Bronchial epithelial cell (primary cell): ENCODE measurements at places on chromosomes 1 and 21. TPM values are rescaled to one million over a fixed set of nuclear protein-coding genes. Genes with fewer than 3 reads are reported as not detected.

The GBP7 gene
- total RNA-seq, result not detected in 2 replicates

The GCSAML gene
- not detected in 2 replicates for total RNA-seq

The DMRTA2 gene
- total RNA-seq, result 4.2 and 7.4 TPM in 2 replicates

The JAM2 gene
- under 0.01 TPM in 1 of 2 replicates, not detected in the other for total RNA-seq

The FCRLB gene
- total RNA-seq, result 0.26 and 1.0 TPM in 2 replicates

The B3GALT5 gene
- under 0.01 and 0.90 TPM in 2 replicates for total RNA-seq

The SPRR2D gene
- 2.4 and 15.6 TPM in 2 replicates for total RNA-seq

The IL20 gene
- 0.53 TPM in 1 of 2 replicates, not detected in the other for total RNA-seq

The MORC3 gene
- total RNA-seq, result 54.7 and 60.8 TPM in 2 replicates

The BRINP3 gene
- not detected in 2 replicates for total RNA-seq

The PPIAL4G gene
- total RNA-seq, result not detected in 2 replicates

The TBX19 gene
- 0.51 and 0.79 TPM in 2 replicates for total RNA-seq

The CD48 gene
- total RNA-seq, result not detected in 2 replicates

The PKP1 gene
- 117 and 337 TPM in 2 replicates for total RNA-seq

The CFH gene
- total RNA-seq, result 22.9 and 34.2 TPM in 2 replicates

The SPATA45 gene
- total RNA-seq, result not detected in 2 replicates

The LCE1D gene
- not detected in 2 replicates for total RNA-seq

The C1orf56 gene
- 0.53 and 0.64 TPM in 2 replicates for total RNA-seq

The KRTAP19-3 gene
- total RNA-seq, result not detected in 2 replicates

The RXRG gene
- total RNA-seq, result not detected in 2 replicates
